ENCODE measurements at places on chromosomes 7 and 10. TPM values are rescaled to one million over a fixed set of nuclear protein-coding genes. Genes with fewer than 3 reads are reported as not detected.

CEP55 gene
- total RNA-seq: 0.55 TPM

EIF4H gene
- 190 TPM for total RNA-seq

MKX gene
- 6.6 TPM for total RNA-seq

PPIA gene
- 835 TPM for total RNA-seq

CACUL1 gene
- total RNA-seq: 48.7 TPM

MAP3K8 gene
- total RNA-seq: 80.3 TPM

- H3K27me3 ChIP-seq: no peaks in the 10 kb centered on the region
- no peak for DNase-seq
- no peaks in the 10 kb centered on the region for H3K36me3 ChIP-seq
- no peak overlapping the region for H3K4me3 ChIP-seq
- H3K27ac ChIP-seq: no peak overlapping the region
Measured at GRCh38 chr10:20677340-20677739, 219.8 kb downstream of the NEBL start.

DNA sequence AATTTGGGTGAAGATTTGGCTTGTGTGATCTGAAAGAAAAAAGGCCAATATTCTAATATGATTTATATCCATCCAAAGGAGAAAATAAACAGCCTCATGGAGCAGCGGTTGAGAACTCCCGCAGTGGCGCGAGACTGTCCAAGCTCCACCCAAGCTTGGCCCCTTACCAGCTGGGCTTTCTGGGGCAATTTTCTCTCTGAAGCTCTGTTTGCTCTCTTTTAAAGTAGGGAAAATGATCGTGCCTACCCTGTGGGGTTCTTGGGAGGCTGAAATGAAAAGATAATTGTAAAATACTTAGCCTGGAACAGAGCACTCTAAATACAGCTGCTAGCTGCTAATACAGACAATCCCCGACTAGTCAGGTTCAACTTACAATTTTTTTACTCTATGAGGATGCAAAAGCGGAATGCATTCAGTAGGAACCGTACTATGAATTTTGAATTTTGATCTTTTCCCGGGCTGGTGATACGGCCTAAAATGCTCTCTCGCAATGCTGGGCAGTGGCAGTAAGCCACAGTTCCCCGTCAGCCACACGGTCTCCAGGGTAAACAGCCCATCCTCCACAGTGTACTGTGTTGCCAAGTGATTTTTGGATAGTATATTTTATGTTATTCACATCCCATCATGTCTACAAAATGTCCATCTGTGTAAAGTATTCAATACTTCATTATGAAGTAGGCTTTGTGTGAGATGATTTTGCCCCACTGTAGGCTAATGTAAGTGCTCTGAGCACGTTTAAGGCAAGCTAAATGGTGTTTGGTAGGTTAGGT lies 137.7 kb downstream of the CHN2 start:
- no peaks in the 10 kb centered on the region for H3K36me3 ChIP-seq
- peaks cover 6% of the 10 kb centered on the region for H3K4me1 ChIP-seq
- no peak overlapping the region for H3K27ac ChIP-seq
- no peaks in the 10 kb centered on the region for H3K27me3 ChIP-seq

DNA sequence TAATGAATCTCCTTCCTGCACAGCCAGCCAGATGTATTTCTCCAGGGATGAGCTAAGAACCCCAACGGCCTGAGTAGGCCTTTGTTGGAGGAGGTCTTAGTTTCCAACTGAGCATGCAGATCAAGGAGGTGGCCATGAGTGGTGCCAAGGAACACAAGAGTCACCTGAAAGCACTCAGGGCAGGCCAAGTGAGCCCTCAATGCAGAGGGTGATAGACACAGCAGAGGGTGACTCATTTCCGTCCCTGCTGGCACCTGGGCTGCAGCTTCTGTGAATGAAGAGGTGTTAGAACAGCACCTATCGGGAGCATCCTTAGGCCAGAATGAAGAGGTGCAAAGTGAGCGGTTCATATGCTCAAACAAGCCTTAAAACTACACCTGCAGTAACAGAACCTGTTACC lies 211.8 kb downstream of the FRMD4A start:
- no peaks in the 10 kb centered on the region for H3K4me1 ChIP-seq
- DNase-seq: no peak
- H3K4me3 ChIP-seq: no peak overlapping the region
- H3K36me3 ChIP-seq: no peaks in the 10 kb centered on the region
- no peak overlapping the region for H3K27ac ChIP-seq
- H3K27me3 ChIP-seq: no peaks in the 10 kb centered on the region

GRCh38 chr10:127318396-127318795 lies 122.0 kb upstream of the INSYN2A start:
- H3K27ac ChIP-seq: no peak overlapping the region
- H3K4me3 ChIP-seq: no peak overlapping the region
- no peaks in the 10 kb centered on the region for H3K36me3 ChIP-seq

- H3K27me3 ChIP-seq: no peaks in the 10 kb centered on the region
- H3K4me3 ChIP-seq: no peak overlapping the region
- no peaks in the 10 kb centered on the region for H3K36me3 ChIP-seq
Measured at GRCh38 chr10:97647556-97647955, 7.1 kb downstream of the PI4K2A start.

DNA sequence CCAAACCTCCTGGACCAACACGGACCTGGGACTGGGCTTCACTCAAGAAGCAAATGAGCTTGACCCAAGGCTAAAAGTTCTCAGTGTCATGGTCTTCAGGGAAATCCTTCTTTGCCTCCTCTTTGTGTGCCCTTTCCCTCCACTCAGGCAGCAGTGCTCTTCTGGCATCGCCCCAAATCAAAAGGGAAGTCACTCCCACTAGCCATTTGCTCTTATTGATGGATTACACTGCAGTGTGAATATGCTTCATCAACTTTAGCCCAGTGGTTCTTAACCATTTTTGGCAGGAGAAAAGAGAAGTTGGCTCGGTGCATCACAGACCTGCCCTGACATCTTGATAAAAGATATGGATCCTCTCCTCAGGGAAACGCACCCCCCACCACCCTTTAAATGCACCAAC lies 19.2 kb upstream of the IKZF1 start:
- H3K4me1 ChIP-seq: no peaks in the 10 kb centered on the region
- peaks cover 1% of the 10 kb centered on the region for H3K27me3 ChIP-seq
- H3K36me3 ChIP-seq: no peaks in the 10 kb centered on the region
- H3K27ac ChIP-seq: no peak overlapping the region
- no peak overlapping the region for H3K4me3 ChIP-seq

DNA sequence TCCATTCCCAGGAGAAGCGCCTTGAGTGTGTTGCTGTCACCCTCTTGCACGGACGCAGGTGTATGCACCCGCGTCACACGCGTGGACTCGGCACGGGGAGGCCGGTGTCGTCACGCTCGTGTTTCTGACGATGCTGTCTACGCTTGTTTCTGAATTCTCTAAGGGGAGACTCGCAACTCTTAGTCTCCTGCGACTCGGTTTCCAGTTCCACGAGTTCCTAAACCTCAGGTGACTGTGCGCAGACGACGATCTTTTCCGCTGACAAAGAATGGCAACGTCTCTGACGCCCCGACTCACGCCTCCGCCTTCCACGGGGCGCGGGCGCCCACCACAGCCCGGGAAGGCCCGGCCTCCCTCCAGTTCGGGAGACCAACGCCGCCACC lies 579 bp downstream of the IDI1 start:
- DNase-seq: no peak
- H3K36me3 ChIP-seq: no peaks in the 10 kb centered on the region

GRCh38 chr7:64879800-64880199 lies 23.3 kb upstream of the ZNF273 start:
- H3K27ac ChIP-seq: no peak overlapping the region
- no peaks in the 10 kb centered on the region for H3K27me3 ChIP-seq
- no peak overlapping the region for H3K4me3 ChIP-seq
- no peaks in the 10 kb centered on the region for H3K4me1 ChIP-seq
- DNase-seq: no peak

DNA sequence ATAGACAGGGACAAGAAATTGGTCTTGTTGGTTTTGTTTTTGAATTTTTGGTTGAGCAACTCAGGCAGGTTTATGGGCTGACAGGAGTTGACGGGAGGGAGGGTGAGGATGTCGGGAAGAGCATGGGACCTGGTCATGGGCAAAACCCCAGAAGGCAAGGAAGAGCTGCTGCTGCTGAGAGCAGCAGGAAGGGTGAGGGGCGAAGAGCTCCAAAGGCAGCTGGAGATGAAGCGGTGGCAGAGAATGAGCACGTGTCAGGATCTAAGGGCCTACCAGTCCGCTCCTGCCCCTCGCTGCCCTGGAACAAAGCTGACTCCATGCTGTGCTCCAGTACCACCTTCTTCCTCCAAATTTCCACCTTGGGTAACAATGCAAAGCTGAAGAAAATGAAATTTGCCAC lies 84.3 kb downstream of the ARHGAP22 start:
- no peak overlapping the region for H3K27ac ChIP-seq
- no peak for DNase-seq
- H3K27me3 ChIP-seq: no peaks in the 10 kb centered on the region
- no peak overlapping the region for H3K4me3 ChIP-seq

- H3K27ac ChIP-seq: no peak overlapping the region
- no peaks in the 10 kb centered on the region for H3K27me3 ChIP-seq
- H3K4me3 ChIP-seq: no peak overlapping the region
Measured at GRCh38 chr7:2528481-2529095, 9.0 kb downstream of the LFNG start.

- no peak overlapping the region for H3K27ac ChIP-seq
- H3K36me3 ChIP-seq: no peaks in the 10 kb centered on the region
- no peak overlapping the region for H3K4me3 ChIP-seq
- H3K4me1 ChIP-seq: no peaks in the 10 kb centered on the region
- no peak for DNase-seq
Measured at GRCh38 chr10:12902135-12902572, 99.4 kb downstream of the CCDC3 start.

- H3K27me3 ChIP-seq: no peaks in the 10 kb centered on the region
- H3K4me1 ChIP-seq: peaks cover 4% of the 10 kb centered on the region
- DNase-seq: no peak
- H3K4me3 ChIP-seq: no peak overlapping the region
Measured at GRCh38 chr7:90599038-90599437, 2.9 kb downstream of the CDK14 start.

DNA sequence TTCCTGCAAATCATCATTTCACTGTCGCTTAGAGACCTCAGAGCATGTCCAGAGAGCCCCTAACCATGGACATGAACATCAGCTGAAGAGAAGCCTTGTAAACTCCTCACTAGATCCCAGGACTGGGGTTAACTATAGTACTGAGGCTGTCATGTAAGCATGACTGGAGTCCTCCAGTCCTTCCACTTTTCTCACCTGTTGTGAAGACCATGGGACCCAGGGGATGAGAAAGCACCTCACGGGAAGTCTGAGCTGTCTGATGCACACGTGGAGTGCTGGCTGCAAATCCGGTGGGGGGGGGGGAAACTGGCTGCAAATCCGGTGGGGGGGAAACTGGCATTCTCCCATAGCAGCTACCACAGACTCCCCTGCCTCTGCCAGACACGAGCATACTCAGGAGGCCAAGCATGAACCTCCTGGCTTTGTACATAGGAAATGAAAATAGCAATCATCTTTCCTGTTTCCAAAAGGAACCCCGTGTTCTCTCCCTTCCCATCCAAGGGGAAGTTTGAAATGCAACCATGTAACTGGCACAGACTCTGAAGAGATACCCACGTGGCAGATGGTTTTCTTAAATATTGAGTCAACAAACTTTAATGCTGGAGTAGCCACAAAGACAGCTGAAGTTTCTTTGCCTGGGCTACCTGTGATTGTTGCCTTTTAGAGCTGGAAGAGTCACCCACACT lies 261.4 kb downstream of the ZMYND11 start:
- no peaks in the 10 kb centered on the region for H3K4me1 ChIP-seq
- no peak for DNase-seq
- no peak overlapping the region for H3K27ac ChIP-seq

DNA sequence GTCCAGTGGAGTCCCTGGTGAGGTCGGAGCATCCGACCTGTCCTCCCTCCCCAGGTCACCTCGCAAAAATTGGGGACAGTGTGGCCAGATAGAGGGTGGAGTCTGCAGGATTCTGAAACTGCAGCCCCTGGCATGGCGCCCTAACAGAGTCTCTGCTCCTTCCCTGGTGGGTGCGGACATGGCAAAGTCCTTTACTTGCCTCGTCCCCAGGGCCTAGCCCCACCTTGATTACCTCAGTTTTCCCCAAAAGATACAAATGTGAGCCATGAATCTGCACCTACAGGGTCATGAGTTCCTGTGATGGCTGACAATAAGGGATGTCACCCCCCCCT lies 47.7 kb downstream of the NPVF start:
- H3K27ac ChIP-seq: peak overlapping the region; percentile 4
- H3K27me3 ChIP-seq: no peaks in the 10 kb centered on the region
- H3K4me1 ChIP-seq: no peaks in the 10 kb centered on the region
- H3K36me3 ChIP-seq: no peaks in the 10 kb centered on the region
- H3K4me3 ChIP-seq: peak overlapping the region; percentile 75

DNA sequence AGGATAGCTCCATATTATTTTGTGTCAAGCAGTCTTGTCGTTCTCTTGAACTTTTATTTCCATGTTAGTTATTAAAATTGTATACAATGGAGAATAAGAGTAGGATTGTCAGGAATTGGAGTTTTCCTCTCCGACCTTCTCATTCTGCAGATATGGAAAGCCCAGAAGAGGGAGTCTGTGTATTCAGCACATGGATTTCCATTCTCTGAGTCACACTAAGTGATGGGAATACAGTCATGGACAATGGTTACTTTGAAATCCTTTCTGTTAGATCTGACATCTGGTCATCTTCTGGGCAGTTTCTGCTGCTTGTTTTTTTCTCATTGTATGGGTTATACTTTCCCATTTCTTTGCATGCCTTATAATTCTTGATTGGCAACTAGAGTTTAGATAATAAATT lies 5.0 kb upstream of the TASOR2 start:
- no peak overlapping the region for H3K27ac ChIP-seq
- H3K36me3 ChIP-seq: no peaks in the 10 kb centered on the region
- H3K4me3 ChIP-seq: no peak overlapping the region
- no peaks in the 10 kb centered on the region for H3K27me3 ChIP-seq

- no peaks in the 10 kb centered on the region for H3K27me3 ChIP-seq
- H3K4me3 ChIP-seq: no peak overlapping the region
- no peaks in the 10 kb centered on the region for H3K4me1 ChIP-seq
- H3K27ac ChIP-seq: no peak overlapping the region
- H3K36me3 ChIP-seq: no peaks in the 10 kb centered on the region
Measured at GRCh38 chr7:155942226-155942950, 130.1 kb upstream of the SHH start.

GRCh38 chr10:119829429-119829828 lies 43.2 kb downstream of the MCMBP start:
- H3K4me1 ChIP-seq: no peaks in the 10 kb centered on the region
- DNase-seq: no peak
- H3K36me3 ChIP-seq: peaks cover 6% of the 10 kb centered on the region
